ENCODE measurements at places on chromosomes 5 and 9.

DNA sequence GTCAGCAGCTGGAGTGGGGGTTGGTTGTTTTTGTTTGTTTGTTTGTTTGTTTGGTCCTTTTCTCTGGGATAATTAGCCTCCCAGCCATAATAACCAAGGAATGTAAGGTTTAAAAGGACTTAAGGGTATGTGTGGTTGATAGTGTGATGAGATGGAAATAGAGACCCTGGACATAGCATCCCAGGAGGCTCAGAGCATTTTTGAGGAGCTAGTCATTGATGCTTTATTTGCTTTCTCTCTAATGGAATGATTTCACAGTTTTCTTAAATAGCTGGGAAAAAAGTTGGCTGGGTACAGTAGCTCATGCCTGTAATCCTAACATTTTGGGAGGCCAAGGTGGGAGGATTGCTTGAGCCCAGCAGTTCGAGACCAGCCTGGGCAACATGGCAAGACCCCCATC lies 45.1 kb downstream of the TTC1 start:
- no peak for DNase-seq

DNA sequence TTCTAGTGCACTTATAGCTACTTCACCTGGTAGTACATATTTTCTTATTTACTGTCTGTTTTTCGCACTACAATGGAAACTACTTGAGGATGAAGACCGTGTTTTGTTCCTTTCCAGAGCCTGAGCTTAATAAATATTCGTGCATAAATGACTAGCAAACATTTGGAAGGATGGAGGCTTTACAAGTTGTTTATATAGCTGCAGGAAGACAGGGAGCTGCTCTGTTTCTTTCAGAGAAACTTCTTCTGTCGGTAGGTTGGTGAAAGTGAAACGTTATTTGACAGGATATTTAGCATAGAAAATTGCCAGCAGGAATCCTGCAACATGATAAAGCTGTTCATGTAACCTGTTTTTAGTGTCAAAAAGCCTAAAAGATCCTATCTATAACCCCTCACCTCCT lies 210.6 kb downstream of the PCSK5 start:
- no peak for DNase-seq

DNA sequence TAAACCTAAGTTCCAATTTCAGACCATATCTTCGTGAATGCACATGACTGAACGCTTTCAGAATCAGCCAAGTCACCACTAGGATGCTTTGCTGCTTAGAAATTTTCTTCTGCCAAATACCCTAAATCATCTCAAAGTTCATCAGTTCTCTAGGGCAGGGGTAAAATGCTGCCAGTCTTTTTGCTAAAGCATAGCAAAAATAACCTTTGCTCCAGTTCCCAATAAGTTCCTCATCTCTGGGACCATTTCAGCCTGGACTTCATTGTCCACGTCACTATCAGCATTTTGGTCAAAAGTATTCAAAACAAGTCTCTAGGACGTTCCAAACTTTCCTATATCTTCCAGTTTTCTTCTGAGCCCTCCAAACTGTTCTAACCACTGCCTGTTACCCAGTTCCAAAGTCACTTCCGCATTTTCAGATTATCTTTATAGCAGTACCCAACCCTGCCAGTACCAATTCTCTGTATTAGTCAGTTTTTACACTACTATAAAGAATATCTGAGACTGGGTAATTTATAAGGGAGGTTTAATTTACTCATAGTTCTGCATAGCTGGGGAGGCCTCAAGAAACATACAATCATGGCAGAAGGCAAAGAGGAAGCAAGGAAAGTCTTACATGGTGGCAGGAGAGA lies 74.8 kb downstream of the NR3C1 start:
- DNase-seq, result no peak

GRCh38 chr9:87381746-87382145 lies 115.9 kb upstream of the DAPK1 start:
- no peak for DNase-seq

- no peak for DNase-seq
Observed at GRCh38 chr5:150143350-150144245, 12.0 kb downstream of the PDGFRB start.
